ENCODE measurements at places on chromosomes 2 and 18.

- no peak for DNase-seq
These were observed 323.0 kb downstream of the PTPRM start for GRCh38 chr18:7890075-7890474.

DNA sequence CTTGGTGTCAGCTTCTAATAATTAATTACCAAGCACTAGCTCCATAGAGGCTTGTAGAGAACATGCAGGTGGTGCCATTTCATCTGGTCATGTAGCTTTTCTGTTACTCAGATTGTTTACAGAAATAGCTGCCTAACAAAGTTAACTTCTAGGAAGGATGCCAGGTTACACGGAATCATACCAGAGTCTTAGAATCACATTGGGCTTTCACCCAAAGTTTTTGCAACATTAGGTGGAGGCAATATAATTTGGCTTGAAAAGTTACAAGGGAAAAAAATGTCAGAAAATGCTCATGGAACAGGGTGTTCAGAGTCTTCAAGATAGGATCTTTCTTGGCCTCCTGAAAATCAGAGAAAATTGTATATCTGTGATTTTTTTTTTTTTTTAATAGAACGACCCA is 135.6 kb downstream of the ARHGAP15 start:
- no peak for DNase-seq

DNA sequence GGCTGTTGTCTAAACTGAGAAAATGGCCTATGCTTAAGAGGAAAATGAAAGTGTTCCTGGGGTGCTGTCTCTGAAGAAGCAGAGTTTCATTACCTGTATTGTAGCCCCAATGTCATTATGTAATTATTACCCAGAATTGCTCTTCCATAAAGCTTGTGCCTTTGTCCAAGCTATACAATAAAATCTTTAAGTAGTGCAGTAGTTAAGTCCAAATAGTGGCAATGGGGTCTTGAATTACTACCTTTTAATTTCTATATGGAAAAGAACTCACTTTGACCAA is 13.8 kb upstream of the ALLC start:
- DNase-seq = no peak

DNA sequence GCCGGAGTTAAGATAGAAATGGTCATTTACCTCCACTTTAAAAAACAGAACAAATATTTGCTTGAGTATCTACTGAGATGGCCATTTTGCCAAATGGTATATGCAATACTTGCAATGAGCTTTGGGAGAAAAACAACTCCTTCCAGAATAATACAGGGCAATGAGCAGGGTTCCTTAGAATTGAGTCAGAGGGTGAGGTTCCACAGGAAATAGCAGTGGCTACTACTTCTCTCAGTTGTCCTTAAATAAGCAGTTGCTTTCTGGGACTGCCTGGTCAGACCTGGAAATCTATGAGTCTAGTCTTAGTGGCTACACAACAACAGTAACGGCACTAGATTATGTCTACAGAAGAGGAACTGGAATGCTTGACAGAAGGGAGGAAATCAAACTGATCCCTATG is 80.9 kb upstream of the CCDC85A start:
- DNase-seq = no peak

GRCh38 chr2:75284345-75284744 is 85.0 kb upstream of the TACR1 start:
- DNase-seq = no peak

DNA sequence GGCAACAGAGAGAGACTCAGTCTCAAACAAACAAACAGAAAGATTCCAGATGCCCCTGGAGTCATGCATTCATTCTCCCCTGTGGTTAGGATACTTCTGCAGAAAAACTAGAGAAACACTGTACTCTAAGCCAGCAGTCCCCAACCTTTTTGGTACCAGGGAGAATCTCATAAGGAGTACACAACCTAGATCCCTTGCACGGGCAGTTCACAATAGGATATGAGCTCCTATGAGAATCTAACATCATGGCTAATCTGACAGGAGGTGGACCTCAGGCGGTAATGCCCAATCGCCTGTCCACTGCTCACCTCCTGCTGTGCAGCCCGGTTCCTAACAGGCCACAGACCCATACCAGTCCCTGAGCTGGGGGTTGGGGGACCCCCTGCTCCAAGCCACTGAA is 18.3 kb downstream of the PSME4 start:
- DNase-seq = no peak

DNA sequence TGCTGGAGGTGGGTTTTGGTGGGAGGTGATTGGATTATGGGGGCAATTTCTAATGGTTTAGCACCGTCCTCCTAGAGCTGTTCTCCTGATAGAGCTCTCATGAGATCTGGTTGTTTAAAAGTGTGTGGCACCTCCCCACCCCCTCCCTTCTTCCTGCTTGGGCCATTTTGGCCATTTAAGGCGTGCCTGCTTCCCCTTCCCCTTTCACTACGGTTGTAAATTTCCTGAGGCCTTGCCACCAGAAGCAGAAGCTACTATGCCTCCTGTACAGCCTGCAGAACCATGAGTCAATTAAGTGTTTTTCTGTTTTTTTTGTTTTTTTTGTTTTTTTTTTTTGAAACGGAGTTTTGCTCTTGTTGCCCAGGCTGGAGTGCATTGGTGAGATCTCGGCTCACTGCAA is 335.7 kb upstream of the HS6ST1 start:
- DNase-seq = no peak

DNA sequence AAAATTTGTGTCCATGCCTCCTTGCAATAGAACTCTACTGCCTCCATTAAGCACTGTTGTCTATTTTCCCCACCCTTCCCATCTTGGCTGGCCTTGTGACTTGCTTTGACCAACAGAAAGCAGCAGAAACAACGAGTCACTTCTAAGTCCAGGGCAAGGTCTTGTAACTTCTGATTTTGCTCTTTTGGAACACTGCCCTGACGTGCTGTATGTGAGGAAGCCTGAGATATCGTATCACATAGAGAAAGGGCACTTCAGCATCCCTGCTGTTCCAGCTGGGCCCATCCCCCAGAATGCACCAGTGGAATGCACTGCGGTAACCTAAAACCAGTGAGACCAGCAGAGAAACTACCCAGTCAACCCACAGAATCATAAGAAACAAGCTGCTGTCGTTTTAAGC is 28.1 kb downstream of the NCKAP1 start:
- no peak for DNase-seq

GRCh38 chr2:65300761-65301711 is 73.4 kb downstream of the ACTR2 start:
- peak; percentile 56 for DNase-seq

DNA sequence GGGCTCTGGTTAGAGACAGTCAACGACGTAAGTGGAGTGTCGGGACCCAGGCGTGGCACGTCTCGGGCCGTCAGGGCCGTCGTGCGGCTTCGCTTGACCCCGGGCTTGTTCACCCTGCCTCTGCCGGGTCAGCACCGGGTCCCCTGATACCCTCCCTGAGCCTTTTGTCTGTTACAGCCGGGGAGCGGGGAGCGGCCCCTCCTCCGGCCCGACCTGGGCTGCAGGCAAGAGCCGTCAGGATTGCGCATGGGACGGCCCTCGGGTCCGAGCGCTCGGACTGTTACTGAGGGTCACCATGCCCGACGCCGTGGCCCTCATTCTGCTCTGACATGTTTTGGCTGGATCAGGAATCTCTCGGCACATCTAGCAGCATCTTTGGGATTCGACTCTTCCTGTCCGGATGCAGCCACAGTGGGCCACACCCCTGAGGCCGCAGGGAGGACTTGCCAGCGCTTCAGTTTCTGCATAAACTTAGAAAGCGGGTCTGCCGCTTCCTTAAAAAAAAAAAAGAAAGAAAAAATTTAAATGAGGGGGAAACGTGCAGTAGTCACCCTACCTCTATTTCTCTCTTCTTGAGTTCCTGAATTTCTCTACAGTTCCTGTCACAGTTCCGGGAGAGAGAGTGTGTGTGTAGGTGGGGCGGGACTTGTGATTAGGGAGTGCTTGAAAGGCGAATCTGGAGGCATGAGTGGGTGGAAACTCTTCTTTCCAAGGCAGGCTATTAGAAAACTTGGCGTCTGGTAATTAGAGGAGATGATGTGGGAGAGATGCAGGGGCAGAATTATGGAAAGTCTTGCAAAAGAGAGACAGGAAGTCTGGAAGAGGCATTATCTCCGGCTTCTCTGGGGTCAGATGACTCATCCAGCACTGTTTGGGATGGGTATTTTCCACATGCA is 909 bp downstream of the TMEM87B start:
- DNase-seq = peak; percentile 55

DNA sequence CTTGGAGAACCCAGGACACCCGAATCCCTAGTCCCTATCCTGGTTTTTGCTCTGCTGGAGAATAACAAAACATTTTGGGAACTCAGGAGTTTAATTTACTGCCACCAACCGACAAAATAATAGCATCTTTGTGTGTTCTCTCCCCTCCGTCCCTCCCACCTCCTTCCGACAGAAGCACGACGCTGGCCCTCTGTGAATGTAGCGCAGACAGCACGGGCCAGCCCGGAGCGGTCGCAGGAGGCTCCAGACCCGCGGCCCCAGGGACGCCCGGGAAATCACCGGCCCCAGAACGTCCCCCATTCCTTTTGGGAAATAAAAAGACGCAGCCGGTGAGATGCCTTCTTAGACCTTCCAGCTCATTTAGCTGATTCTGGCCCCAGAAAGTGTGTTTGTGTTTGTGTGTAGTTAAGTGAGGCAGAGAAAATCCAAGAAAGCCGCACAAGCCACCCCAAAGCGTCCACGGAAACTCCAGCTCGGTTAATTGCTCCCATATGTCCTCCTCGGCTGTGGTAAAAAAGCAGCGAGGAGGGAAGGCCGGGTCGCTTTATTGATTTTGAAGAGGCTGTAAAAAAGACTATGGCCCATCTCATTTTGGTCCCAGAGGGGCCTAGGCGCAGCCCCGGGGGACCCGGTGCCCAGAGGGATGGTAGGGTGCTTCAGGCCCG is 577 bp upstream of the TANC1 start:
- DNase-seq = peak; percentile 87

GRCh38 chr2:24399434-24400206 is 39.3 kb upstream of the ITSN2 start:
- DNase-seq = no peak

- peak; percentile 26 for DNase-seq
These were observed 2.9 kb upstream of the EPAS1 start for GRCh38 chr2:46294176-46294836.

- no peak for DNase-seq
These were observed 544.9 kb upstream of the LINC00305 start for GRCh38 chr18:64693766-64694165.

GRCh38 chr2:30110773-30111172 is 36.0 kb upstream of the YPEL5 start:
- DNase-seq = no peak

- no peak for DNase-seq
These were observed 72.2 kb upstream of the BARD1 start for GRCh38 chr2:214881647-214882202.

DNA sequence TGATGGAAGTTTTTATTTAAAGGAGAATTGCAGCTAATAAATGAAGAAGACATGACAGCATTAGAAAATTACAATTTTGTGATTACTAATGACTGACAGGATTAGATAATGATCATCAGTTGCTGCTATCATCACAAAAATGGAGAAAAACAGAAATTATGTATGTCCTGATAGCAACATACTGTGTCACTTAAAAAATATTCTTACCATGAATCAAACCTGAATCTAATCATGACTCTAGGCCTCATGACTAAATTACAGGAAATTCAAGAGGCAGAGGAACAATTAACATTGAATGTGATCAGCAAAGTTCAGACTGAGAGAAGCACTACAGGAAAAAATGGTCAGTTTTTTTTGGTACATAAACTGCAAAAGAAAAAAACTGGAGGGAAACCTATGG is 147.8 kb downstream of the PMAIP1 start:
- no peak for DNase-seq

GRCh38 chr18:2714140-2714539 is 58.6 kb downstream of the SMCHD1 start:
- no peak for DNase-seq

- no peak for DNase-seq
These were observed 36.8 kb upstream of the GPD2 start for GRCh38 chr2:156399224-156399949.

DNA sequence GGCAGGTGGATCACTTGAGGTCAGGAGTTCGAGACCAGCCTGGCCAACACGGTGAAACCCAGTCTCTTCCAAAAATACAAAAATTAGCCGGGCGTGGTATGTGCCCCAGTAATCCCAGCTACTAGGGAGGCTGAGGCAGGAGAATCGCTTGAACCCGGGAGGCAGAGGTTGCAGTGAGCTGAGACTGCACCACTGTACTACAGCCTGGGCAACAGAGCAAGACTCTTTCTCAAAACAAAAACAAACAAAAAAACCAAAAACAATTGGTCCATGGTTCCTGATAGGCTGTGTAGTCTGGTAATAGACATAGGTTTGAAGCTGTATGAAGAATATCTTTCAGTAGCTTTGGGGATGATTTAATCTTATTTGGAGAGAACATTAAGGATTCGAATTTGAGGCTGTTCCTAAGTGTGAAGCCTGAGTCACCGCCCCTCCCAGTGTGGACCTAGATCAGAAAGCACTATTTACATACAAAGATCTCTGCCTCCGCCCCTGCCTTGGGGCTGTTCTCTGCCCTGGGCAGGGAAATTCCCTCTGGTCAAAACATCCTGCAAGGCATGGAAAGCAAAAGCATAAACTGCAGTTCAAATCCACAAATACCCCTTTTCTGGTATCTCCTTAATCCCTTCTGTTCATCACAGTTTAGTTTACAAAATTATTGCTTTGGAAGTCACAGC is 52.8 kb upstream of the PMAIP1 start:
- DNase-seq = no peak

DNA sequence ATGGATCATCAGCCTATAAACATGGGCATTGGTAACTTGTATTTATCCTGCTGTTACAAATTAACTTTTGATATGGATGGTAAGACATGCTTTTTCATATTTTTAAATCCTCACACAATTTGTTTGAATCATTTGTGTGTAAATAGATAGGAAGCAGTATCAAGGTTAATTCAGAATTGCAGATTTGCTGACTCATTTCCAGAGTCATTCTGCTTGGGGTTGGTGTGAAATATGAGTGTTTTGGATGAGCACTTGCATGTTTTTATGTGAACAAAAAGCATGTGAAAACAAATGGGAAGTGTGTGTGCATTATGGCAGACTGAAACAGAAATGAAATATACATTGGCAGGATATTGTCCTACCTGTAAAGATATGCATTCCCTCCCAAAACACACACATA is 11.8 kb downstream of the CCDC85A start:
- no peak for DNase-seq

DNA sequence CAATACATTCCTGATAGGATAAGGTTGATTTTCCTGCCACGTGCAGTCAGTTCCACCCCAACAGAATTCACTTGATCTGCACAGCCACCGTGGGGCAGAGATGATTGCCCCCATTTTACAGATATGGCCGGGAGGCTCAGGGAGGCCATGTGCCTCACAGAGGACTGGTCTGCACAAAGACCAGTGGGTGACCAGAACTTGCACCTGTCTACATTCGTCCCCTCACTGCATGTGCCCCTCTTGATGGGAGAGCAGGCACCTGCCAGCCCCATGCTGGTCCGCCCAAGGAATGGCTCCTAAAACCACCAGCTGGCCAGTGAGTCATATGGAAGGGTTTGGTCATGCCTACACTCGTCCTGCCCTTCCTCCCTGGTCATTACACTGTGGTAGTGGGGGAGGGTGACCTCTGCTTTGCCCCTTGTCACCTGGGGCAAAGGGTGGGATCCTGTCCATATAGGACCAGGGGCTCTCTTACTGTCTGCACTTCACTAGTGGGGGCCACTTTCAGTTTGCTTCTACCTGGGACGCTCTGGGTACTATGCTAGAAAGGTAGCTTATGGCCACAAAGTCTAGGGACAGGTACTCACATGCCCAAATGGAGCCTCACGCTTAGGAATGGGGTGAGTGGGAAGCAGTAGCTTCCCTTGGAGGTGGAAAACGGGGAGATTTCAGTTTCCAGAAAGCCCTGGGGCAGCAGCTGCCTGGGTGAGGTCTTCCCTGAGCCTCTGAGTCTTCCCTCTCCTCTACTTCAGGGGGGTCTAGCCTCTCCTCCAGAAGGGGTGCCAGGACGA is 14.7 kb downstream of the RRM2 start:
- DNase-seq = no peak

GRCh38 chr2:209696836-209697711 is 74.6 kb upstream of the UNC80 start:
- DNase-seq = no peak
